Breast epithelium (tissue), 4 donors: ENCODE measurements at places on chromosomes 12 and 14.

- peaks cover 40% of the 10 kb centered on the region for H3K4me1 ChIP-seq
- no peaks in the 10 kb centered on the region for H3K27me3 ChIP-seq
- H3K36me3 ChIP-seq, result no peaks in the 10 kb centered on the region
- H3K4me3 ChIP-seq, result no peak overlapping the region
- H3K27ac ChIP-seq, result peak overlapping the region; percentile 94
Measured at GRCh38 chr12:120235369-120236323, 29.9 kb downstream of the PXN start.

DNA sequence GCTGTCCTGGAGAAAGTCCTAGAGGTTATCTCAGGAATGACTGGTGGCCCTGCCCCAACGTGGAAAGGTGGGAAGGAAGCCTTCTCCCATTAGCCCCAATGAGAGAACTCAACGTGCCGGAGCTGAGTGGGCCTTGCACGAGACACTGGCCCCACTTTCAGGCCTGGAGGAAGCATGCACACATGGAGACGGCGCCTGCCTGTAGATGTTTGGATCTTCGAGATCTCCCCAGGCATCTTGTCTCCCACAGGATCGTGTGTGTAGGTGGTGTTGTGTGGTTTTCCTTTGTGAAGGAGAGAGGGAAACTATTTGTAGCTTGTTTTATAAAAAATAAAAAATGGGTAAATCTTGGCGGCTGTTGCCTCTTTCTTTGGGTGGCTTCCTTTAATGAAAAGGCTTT lies 152.8 kb downstream of the SMOC1 start:
- no peaks in the 10 kb centered on the region for H3K27me3 ChIP-seq
- H3K4me1 ChIP-seq, result no peaks in the 10 kb centered on the region
- H3K36me3 ChIP-seq, result no peaks in the 10 kb centered on the region
- no peak overlapping the region for H3K4me3 ChIP-seq
- no peak overlapping the region for H3K27ac ChIP-seq

- no peaks in the 10 kb centered on the region for H3K4me1 ChIP-seq
- no peak overlapping the region for H3K27ac ChIP-seq
- no peaks in the 10 kb centered on the region for H3K27me3 ChIP-seq
- DNase-seq, result no peak
- H3K4me3 ChIP-seq, result no peak overlapping the region
Measured at GRCh38 chr12:116861320-116861719, 19.9 kb downstream of the HRK start.

DNA sequence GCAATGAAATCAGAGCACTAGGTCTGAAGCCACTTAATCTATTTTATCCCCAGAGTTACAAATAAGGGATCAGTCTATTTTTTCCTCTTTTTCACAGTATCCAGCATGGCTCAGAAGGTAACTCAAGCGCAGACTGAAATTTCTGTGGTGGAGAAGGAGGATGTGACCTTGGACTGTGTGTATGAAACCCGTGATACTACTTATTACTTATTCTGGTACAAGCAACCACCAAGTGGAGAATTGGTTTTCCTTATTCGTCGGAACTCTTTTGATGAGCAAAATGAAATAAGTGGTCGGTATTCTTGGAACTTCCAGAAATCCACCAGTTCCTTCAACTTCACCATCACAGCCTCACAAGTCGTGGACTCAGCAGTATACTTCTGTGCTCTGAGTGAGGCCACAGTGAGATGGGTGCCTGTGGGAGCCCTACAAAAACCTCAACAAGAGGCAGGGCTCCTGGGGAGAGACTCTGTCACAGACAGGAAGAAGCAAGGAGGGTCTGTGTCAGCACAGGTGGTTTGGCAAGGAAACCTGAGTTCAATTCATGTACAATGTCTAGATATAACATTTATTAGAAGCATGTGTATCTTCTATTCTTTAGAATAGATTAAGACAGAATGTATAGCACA lies 334.3 kb upstream of the OR4E1 start:
- H3K36me3 ChIP-seq, result no peaks in the 10 kb centered on the region
- H3K27me3 ChIP-seq, result no peaks in the 10 kb centered on the region
- no peak overlapping the region for H3K4me3 ChIP-seq
- no peak for DNase-seq
- H3K4me1 ChIP-seq, result no peaks in the 10 kb centered on the region

DNA sequence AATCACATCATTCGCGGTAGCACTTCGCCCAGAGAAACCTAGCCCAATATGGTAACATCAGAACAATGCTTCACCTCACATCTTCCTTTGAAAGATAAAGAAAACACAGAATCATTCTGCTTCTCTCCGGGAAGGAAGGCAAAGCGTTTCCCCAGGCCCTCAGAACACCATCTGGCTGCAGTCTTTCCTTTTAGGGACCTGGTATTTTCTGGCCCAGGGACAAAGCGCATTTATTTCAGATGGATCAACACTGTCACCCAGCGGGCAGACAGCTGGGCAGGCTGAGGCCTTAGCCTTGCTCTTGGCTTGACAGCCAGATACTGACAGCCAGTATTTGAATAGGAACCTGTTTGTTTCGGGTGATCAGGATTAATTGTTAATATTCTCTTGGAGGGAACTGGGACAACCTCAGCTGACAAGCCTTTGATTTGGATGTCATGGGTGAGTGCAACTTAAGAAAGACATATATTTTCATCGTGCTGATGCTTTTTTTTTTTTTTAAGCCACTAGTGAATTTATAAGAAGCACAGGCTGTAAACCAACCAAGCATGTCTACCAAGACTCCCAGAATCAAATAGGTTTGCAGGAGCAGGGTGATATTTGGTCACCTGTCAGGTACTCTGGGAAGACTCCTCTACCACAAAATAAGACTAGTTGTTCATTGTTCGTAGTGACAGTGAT lies 118.9 kb downstream of the VEZT start:
- peak; percentile 75 for DNase-seq
- H3K36me3 ChIP-seq, result no peaks in the 10 kb centered on the region
- peak overlapping the region; percentile 7 for H3K4me3 ChIP-seq
- no peaks in the 10 kb centered on the region for H3K4me1 ChIP-seq
- H3K27ac ChIP-seq, result peak overlapping the region; percentile 12

DNA sequence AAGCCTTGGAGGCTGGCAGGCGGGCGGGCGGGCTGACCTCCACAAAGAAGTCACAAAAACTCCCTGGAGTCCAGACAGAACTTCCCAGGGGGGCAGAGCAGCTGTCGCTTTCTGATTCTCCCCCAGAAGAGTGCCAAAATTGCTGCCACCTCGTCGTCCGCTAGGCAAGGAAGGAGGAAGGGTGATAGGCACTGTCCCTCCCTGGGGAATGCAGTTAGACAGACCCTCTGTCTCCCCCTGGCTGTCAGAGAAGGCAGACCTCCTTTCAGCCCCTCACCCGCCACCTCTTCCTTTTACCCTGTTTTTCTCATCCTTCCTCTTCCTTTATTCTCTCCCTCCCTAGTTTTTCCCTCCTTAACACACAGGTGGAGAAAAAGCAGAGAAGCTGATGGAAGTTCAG lies 18.7 kb downstream of the GRIN2B start:
- H3K27ac ChIP-seq, result no peak overlapping the region
- DNase-seq, result no peak
- H3K27me3 ChIP-seq, result peaks cover 37% of the 10 kb centered on the region
- no peaks in the 10 kb centered on the region for H3K4me1 ChIP-seq

DNA sequence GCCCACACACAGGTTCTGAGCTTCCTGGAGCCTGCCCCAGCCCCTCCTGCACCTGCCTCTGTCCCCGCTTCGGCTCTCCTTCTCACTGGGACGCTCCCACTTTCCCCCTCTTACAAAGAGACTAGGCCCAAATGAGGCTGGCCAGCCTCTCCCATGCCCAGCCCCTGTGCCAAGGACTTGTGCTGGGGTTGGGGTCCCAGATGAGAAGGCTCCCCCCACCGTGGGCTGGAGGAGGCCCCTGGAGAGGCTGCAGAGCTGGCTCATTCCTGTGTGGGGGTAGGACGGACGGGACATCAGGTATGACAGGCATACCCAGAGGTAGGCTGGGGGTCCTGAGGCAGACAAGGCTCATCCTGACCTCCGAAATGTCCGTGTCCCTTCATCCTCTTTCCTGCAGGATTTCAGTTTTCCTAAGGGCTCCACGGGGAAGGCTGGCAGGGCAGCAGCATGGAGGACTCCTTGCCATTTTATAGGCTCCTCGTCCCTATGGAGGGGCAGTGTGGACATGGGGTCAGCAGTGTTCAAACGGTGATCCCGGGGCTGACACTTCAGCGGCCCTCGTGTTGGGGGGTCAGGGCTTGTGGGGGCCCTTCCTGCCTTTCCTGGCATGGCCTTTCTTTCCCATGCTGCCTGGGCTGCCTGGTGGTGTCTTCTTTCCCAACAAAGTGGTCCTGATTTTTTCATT lies 49.1 kb upstream of the MEG3 start:
- H3K4me3 ChIP-seq, result no peak overlapping the region
- H3K27ac ChIP-seq, result no peak overlapping the region
- H3K4me1 ChIP-seq, result no peaks in the 10 kb centered on the region
- peaks cover 4% of the 10 kb centered on the region for H3K27me3 ChIP-seq
- H3K36me3 ChIP-seq, result no peaks in the 10 kb centered on the region

DNA sequence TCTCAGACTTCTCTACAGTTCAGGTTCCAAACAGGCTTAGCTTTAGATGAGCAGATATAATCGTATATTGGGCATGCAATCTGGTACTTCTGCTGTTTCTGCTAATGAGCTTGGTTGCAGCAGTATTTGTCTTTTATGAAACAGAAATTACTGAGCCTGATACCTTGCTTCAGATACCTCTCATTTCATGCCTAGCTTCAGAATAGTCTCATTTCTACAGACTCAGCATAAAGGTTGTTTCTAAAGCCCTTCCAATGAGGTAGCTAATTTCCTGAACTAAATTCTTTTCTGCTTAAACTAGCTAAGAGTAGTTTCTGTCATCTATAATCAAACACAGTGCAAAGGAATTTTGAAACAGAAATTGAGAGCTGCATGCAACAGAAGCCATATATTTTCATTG lies 275.0 kb upstream of the KITLG start:
- H3K4me1 ChIP-seq, result no peaks in the 10 kb centered on the region
- DNase-seq, result no peak
- no peak overlapping the region for H3K27ac ChIP-seq
- no peak overlapping the region for H3K4me3 ChIP-seq
- no peaks in the 10 kb centered on the region for H3K36me3 ChIP-seq
- no peaks in the 10 kb centered on the region for H3K27me3 ChIP-seq

DNA sequence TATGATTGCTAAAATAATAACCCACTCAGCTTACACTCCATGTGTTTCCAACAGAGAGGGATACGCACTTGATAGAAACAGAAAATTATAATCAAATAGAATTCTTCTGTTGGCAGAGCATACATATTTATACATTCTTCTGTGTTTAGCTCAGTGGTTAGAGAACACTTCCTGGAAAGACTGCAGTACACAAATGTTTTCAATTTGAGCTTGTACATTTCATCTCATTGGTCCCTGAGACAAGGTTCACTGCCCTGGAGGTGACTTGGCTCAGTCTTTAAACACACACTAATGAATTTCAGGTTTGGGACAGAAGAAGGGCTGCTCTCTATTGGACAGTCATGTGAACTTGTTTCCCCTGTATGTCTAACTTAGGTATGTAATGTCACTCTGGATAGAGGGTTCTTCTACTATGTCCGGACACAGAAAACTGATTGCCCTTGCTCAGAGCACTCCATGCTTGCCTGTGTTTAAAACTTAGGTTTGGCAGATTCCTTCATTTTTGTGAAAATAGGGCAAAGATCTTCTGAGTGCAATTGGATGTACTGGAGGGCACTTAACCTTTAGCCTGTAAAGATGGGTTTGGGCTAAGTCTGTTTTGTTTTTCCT lies 22.9 kb downstream of the PROX2 start:
- H3K27ac ChIP-seq, result peak overlapping the region; percentile 67
- no peaks in the 10 kb centered on the region for H3K36me3 ChIP-seq
- H3K27me3 ChIP-seq, result no peaks in the 10 kb centered on the region
- DNase-seq, result no peak
- H3K4me1 ChIP-seq, result no peaks in the 10 kb centered on the region

DNA sequence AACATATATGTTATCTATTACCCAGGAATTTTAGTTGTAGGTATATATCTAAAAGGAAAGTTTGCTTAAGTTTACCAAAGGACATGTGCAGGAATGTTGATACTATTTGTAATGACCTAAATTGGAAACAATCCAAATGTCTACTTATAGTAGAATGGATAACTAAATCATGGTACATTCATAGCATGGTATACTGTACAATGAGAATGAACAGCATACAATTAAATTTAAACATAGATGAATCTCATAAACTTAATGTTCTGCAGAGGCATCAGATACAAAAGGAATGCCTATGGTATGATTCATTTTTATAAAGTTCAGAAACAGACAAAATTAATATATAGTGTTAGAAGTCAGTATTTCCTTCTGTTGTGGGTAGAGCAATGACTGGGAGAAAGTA lies 135.4 kb downstream of the GPHN start:
- DNase-seq, result no peak
- no peak overlapping the region for H3K27ac ChIP-seq
- H3K36me3 ChIP-seq, result no peaks in the 10 kb centered on the region
- H3K4me3 ChIP-seq, result no peak overlapping the region
- H3K27me3 ChIP-seq, result no peaks in the 10 kb centered on the region
- H3K4me1 ChIP-seq, result no peaks in the 10 kb centered on the region

DNA sequence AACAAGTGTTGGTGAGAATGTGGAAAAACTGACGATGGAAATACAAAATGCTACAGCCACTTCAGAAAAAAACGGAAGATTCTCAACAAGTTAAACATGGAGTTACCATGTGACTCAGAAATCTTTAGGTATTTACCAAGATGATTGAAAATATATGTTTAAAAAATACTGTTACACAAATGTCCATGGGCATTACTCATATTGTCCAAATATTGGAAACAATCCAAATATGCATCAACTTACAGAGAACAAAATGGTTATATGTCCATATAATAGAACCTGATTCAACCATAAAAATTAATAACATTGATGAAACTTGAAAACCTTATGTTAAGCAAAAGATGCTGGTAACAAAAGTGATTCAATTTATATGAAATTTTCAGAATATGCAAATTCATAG lies 1057.7 kb upstream of the TMEM132C start:
- no peaks in the 10 kb centered on the region for H3K36me3 ChIP-seq
- no peak overlapping the region for H3K27ac ChIP-seq
- H3K4me1 ChIP-seq, result no peaks in the 10 kb centered on the region
- DNase-seq, result no peak

- H3K27me3 ChIP-seq, result no peaks in the 10 kb centered on the region
- H3K4me3 ChIP-seq, result no peak overlapping the region
- H3K36me3 ChIP-seq, result no peaks in the 10 kb centered on the region
- H3K27ac ChIP-seq, result no peak overlapping the region
- no peak for DNase-seq
Measured at GRCh38 chr14:41548666-41549065, 58.0 kb upstream of the LRFN5 start.

GRCh38 chr12:119372540-119372939 lies 38.0 kb downstream of the CCDC60 start:
- no peaks in the 10 kb centered on the region for H3K4me1 ChIP-seq
- no peak overlapping the region for H3K27ac ChIP-seq
- H3K4me3 ChIP-seq, result no peak overlapping the region
- H3K27me3 ChIP-seq, result no peaks in the 10 kb centered on the region

DNA sequence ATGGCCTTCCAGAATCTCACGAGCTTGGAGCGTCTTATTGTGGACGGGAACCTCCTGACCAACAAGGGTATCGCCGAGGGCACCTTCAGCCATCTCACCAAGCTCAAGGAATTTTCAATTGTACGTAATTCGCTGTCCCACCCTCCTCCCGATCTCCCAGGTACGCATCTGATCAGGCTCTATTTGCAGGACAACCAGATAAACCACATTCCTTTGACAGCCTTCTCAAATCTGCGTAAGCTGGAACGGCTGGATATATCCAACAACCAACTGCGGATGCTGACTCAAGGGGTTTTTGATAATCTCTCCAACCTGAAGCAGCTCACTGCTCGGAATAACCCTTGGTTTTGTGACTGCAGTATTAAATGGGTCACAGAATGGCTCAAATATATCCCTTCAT lies 92.2 kb downstream of the FLRT2 start:
- no peaks in the 10 kb centered on the region for H3K36me3 ChIP-seq
- no peaks in the 10 kb centered on the region for H3K27me3 ChIP-seq

GRCh38 chr12:97005174-97005573 lies 98.1 kb downstream of the NEDD1 start:
- no peaks in the 10 kb centered on the region for H3K36me3 ChIP-seq
- no peak for DNase-seq
- no peak overlapping the region for H3K27ac ChIP-seq
- no peaks in the 10 kb centered on the region for H3K27me3 ChIP-seq
